ENCODE measurements at places on chromosomes 5 and 9. TPM values are rescaled to one million over a fixed set of nuclear protein-coding genes. Genes with fewer than 3 reads are reported as not detected.

GRCh38 chr5:61755726-61756222, 423.7 kb downstream of the ZSWIM6 start:
- no peaks in the 10 kb centered on the region for H3K4me1 ChIP-seq
- no peaks in the 10 kb centered on the region for H3K27me3 ChIP-seq
- no peak overlapping the region for H3K27ac ChIP-seq
- H3K4me3 ChIP-seq, result no peak overlapping the region
- H3K36me3 ChIP-seq, result no peaks in the 10 kb centered on the region

- no peaks in the 10 kb centered on the region for H3K27me3 ChIP-seq
- DNase-seq, result no peak
- peaks cover under 1% of the 10 kb centered on the region for H3K36me3 ChIP-seq
- no peak overlapping the region for H3K4me3 ChIP-seq
Observed at GRCh38 chr5:109315245-109315644, 94.5 kb downstream of the PJA2 start.

RANBP3L gene
- total RNA-seq, result not detected

DNA sequence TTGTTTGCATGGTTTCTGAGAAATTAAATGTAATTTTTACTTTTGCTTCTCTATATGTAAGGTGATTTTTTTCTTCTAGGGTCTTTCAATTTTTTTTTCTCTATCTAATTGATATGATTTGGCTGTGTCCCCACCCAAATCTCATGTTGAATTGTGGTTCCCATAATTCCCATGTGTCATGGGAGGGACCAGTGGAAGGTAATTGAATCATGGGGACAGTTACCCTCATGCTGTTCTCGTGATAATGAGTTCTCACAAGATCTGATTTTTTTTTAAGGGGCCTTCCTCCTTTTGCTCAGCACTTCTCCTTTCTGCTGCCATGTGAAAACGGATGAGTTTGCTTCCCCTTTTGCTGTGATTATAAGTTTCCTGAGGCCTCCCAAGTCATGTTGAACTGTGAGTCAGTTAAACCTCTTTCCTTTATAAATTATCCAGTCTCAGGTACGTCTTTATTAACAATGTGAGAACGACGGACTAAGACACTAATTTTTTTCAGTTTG, 150.8 kb downstream of the MTRR start:
- H3K36me3 ChIP-seq, result no peaks in the 10 kb centered on the region
- no peak overlapping the region for H3K27ac ChIP-seq
- no peak for DNase-seq

MATR3 gene
- total RNA-seq, result 185 TPM

DNA sequence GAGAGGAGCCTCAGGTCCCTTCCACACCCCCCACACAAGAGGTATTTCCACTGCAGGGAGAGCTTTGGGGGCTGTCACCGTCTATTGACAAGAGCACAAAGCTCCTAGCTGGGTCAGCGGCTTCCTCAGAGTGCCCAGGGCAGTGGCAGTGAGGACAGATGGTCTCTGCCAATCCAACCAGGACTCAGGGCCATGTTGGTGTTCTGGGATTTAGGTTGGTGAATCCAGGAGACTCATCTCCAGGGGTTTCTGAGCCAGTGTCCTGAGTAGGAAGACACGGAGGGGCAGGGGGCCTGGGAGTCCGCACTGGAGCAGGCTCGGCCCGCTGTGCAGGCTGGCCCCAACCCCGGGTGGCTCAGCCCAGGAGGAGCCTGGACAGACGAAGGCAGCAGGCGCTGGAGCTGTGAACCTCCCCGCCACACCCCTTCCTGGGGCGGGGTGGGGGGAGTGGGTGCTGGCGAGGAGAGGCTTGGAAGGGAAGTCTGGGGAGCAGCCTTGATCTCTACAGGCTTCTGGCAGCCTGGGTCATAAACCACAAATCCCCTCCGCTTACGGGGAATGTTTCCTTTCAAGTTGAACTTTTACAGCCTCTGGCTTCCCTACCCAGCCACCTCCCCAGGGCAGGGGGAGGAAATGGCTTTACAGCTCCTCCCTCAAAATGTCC, 19.6 kb downstream of the CRB2 start:
- H3K27me3 ChIP-seq, result peaks cover 9% of the 10 kb centered on the region
- H3K4me3 ChIP-seq, result no peak overlapping the region
- H3K4me1 ChIP-seq, result peaks cover 18% of the 10 kb centered on the region
- H3K27ac ChIP-seq, result no peak overlapping the region
- H3K36me3 ChIP-seq, result no peaks in the 10 kb centered on the region

MARVELD2 gene
- 62.5 TPM for total RNA-seq

DNA sequence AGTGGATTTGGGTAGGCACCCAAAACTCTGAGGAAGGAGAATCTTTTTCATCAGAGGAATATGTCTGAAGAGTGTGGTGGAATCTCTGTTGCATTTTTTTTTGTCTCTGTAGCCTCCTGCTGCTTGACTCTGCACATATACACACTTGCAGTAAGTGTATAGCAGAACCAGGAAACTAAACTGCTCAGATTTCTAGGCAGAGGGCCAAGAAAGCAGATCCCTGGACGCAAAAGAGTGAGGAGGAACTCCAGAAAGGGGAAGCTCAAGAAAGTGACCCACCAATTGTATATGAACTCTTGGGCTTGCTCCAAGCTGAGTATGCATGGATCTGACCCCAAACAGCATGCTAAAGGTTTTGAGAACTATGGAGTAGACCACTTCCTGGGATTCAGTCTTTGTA, 181.8 kb downstream of the GADD45G start:
- DNase-seq, result no peak
- no peaks in the 10 kb centered on the region for H3K36me3 ChIP-seq
- H3K27ac ChIP-seq, result no peak overlapping the region

DAB2 gene
- 91.6 TPM for total RNA-seq

GRCh38 chr9:77956555-77956954, 75.1 kb downstream of the GNAQ start:
- H3K36me3 ChIP-seq, result no peaks in the 10 kb centered on the region
- peaks cover 53% of the 10 kb centered on the region for H3K4me1 ChIP-seq
- DNase-seq, result no peak
- H3K27me3 ChIP-seq, result no peaks in the 10 kb centered on the region
- H3K4me3 ChIP-seq, result no peak overlapping the region

DNA sequence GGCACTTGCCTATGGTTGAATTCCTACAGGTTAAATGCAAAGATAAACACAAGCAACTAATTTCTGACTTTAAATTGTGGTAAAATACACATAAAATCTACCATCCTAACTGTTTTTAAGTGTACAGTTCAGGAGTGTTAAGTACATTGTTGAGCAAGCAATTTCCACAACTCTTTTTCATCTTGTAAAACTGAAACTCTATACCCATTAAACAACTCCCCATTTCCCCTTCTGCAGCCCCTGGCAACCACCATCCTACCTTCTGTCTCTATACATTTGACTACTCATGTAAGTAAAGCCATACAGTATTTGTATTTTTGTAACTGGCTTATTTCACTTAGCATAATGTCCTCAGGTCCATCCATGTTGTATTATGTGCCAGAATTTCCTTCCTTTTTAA, 38.5 kb upstream of the STX17 start:
- no peak for DNase-seq
- peaks cover 5% of the 10 kb centered on the region for H3K4me1 ChIP-seq
- no peak overlapping the region for H3K27ac ChIP-seq
- no peak overlapping the region for H3K4me3 ChIP-seq
- H3K36me3 ChIP-seq, result no peaks in the 10 kb centered on the region
- H3K27me3 ChIP-seq, result peaks cover 3% of the 10 kb centered on the region

- H3K4me1 ChIP-seq, result no peaks in the 10 kb centered on the region
- no peaks in the 10 kb centered on the region for H3K27me3 ChIP-seq
- H3K4me3 ChIP-seq, result no peak overlapping the region
- no peak overlapping the region for H3K27ac ChIP-seq
- no peaks in the 10 kb centered on the region for H3K36me3 ChIP-seq
- no peak for DNase-seq
Observed at GRCh38 chr5:156534906-156535485, 208.0 kb downstream of the SGCD start.

OLFML2A gene
- 10.8 TPM for total RNA-seq

DNA sequence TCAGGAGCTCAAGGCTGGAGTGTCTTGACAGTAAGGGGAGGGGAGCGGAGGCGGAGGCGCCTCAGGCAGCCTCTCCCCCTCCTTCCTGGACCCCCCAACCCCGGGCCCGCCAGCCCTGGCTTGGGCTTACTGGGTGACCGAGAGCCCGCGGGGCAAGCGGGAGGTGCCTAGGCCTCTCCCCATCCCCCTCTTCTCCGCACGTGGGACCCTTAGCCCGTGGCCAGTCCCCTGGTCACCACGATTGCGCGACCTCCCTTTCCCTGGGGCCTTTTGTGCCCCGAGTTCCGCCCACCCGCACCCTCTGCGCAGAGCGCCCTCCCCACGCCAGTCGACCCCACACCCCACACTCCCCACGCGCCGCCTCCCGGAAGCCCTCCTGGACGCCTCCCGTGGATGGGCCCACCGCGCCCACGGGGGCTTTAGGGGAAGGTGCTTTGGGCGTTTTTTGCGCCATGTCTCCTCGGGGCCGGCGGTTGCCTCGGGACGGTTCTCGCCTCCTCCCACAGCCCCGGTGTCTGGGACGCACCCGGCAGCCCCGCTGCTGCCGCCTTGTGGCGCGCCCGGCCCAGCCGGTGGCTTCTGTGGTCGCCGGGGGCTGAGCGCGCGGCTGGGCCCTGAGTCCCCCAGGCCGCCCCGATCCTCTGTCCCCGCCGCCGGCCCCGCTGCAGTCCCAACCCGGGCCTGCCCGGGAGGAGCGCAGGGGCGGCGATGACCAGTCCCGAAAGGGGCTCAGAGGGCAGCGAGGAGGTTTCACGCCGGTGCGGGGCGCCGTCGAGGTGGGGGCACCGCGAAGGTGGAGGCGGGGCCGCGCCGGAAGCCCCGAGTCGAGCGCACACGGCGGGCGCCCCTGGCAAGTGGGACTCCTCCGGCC, 3.2 kb downstream of the TOR4A start:
- H3K27ac ChIP-seq, result no peak overlapping the region
- peak; percentile 71 for DNase-seq
- peaks cover 7% of the 10 kb centered on the region for H3K4me1 ChIP-seq
- H3K4me3 ChIP-seq, result no peak overlapping the region

LCN12 gene
- total RNA-seq, result 8.3 TPM

DNA sequence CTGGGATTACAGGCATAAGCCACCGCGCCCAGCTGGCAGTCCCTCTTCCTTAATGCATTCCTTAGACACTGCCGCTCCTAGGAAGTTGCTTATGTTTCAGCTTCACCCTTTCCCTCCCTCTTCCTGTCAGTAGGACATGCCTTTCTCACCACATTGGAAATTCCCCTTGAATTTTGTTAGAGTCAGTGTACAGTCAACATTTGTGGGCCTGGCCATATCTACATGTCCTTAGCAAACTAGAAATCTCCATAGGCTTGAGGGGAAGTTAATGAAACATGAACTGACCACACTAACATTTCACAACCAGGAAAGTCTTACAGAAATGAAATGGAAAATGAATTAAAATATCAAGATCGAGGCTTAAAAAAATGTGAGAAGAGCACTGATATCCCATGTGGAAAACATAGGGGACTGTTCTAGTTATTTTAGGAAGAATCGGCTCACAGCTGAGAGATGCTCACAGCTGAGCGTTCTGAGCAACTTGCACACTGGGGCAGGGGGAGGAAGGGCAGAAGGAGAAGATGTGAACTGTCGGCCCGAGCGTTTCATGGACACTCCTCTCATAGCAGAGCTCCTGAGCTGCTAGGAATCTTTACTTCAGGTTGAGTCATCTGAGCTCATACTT, 21.1 kb upstream of the LVRN start:
- DNase-seq, result no peak
- H3K36me3 ChIP-seq, result no peaks in the 10 kb centered on the region
- H3K4me1 ChIP-seq, result peaks cover 8% of the 10 kb centered on the region
- no peak overlapping the region for H3K27ac ChIP-seq
- no peaks in the 10 kb centered on the region for H3K27me3 ChIP-seq

- no peak for DNase-seq
- no peak overlapping the region for H3K27ac ChIP-seq
- H3K36me3 ChIP-seq, result no peaks in the 10 kb centered on the region
- H3K4me1 ChIP-seq, result peaks cover 17% of the 10 kb centered on the region
Observed at GRCh38 chr5:154278908-154279307, 88.4 kb downstream of the GALNT10 start.

- no peaks in the 10 kb centered on the region for H3K36me3 ChIP-seq
- no peak overlapping the region for H3K4me3 ChIP-seq
- peaks cover 17% of the 10 kb centered on the region for H3K27me3 ChIP-seq
Observed at GRCh38 chr5:160161626-160162025, 42.4 kb upstream of the PWWP2A start.

- no peak overlapping the region for H3K4me3 ChIP-seq
- H3K27ac ChIP-seq, result no peak overlapping the region
- H3K27me3 ChIP-seq, result no peaks in the 10 kb centered on the region
- peaks cover 3% of the 10 kb centered on the region for H3K36me3 ChIP-seq
Observed at GRCh38 chr5:116382874-116383266, 191.8 kb downstream of the SEMA6A start.

DNA sequence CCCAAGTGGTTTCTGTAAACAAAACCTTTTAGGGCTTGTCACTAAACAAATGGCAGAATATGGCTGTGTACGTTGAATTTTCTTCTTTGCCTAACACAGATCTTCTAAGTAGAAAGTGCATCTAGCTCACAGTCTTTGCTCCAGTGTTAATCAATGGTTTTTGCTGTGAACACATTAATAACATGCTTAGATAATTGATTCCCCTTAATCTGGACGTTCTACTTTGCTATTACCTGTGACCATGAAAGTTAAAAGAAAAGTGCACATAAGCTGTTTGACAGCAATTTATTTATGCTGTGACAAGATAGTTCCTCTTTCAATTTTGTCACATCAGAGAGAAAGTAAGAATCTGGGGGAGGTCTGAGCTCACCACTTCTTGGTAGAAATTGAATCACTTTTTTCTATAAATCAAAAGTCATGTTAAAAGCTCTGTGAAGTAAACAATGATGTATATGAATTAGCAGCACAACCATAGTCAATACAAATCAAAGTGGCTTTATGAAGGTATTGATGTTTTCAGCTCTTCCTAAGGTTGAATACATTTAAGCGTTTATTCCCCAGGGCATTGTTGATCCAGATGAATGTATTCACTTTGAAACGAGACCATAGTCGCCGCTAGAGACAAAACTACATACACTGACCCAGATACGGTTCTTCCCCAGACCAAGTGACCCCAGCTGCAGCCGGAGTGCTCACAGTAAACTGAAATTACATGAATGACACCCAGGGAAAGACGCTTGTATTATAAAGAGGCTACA, 174.6 kb upstream of the ZNF608 start:
- H3K27ac ChIP-seq, result no peak overlapping the region
- no peak for DNase-seq
- H3K4me1 ChIP-seq, result no peaks in the 10 kb centered on the region
- H3K27me3 ChIP-seq, result no peaks in the 10 kb centered on the region
- H3K36me3 ChIP-seq, result no peaks in the 10 kb centered on the region

LCNL1 gene
- total RNA-seq, result not detected

DNA sequence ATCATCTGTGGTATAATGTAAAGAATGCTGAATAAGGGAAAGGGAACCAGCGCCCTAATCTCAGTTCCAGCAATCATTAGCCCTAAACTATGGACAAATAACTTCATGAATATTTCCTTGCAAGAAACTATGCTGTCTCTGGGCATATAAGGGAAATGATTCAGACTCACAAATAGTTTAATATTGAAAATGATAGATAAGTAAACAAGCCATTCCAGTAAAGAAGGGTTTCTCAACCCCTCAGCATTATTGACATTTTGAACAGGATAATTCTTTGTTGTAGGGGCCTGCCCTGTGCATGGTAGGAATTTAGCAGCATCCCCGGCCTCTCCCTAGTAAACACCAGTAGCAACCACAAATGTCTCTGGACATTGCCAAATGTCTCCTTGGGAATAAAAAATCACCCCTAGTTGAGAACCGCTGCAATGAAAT, 23.8 kb downstream of the C5 start:
- no peak overlapping the region for H3K4me3 ChIP-seq
- H3K27me3 ChIP-seq, result no peaks in the 10 kb centered on the region
- DNase-seq, result no peak
- no peak overlapping the region for H3K27ac ChIP-seq
- no peaks in the 10 kb centered on the region for H3K4me1 ChIP-seq

GRCh38 chr9:114386886-114387679, 699 bp downstream of the AKNA start:
- no peaks in the 10 kb centered on the region for H3K36me3 ChIP-seq
- H3K27me3 ChIP-seq, result no peaks in the 10 kb centered on the region
- H3K4me3 ChIP-seq, result peak overlapping the region; percentile 89

CCDC192 gene
- total RNA-seq, result 2.0 TPM
